GM23248 (cell line): ENCODE measurements at places on chromosomes 3 and 15.

- peak; percentile 62 for DNase-seq
Measured at GRCh38 chr3:170037463-170038433, at the start of gene GPR160. GPR160 (plus strand) TSS chr3:170037995; CDS start chr3:170083973, 45,978 bp downstream.

DNA sequence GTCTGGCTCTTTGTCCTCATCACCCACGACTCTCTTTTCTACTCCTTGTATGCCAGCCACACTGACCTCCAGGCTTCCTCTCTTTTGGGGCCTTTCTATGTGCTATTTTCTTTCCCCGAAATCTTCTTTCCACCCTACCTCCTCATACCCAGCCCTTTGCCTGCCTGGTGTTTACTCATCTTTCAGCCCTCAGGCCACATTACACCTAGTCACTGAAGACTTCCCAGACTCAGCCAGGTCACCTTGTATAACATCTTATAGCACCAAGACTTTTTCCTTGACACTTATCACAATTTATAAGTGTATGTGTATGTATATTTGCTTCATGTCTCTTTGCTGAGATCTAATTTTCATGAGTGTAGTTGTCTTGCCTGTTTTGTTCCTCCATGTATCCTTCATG is 396.4 kb downstream of the NLGN1 start:
- no peak for DNase-seq

- DNase-seq = peak; percentile 27
Measured at GRCh38 chr3:152185891-152186630, 82.7 kb upstream of the MBNL1 start.

GRCh38 chr15:45449916-45450867 is 71.8 kb upstream of the GATM start:
- DNase-seq = no peak

- peak; percentile 35 for DNase-seq
Measured at GRCh38 chr3:37712918-37713817, 148.5 kb upstream of the CTDSPL start.

DNA sequence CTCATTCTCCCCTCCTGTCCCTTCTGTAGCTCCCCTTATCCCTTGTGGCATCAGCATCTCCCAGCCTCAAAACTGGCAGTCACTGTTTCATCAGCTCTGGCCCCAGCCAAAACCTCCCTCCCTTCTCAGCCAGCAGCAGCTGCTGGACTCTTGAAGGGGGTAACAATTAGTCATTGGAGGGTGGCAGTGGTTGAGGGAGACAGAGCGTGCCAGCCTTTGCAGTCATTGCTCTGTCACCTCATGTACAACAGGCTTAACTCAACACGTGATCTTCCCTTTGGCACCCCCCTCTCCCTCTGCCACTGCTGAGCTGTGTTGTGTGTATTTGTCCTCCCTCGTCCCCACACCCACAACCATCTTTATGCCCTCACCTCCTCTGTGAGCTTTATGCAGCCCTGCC is 28.2 kb downstream of the RBP2 start:
- peak; percentile 52 for DNase-seq

GRCh38 chr3:149316437-149316836 is 17.0 kb downstream of the TM4SF18 start:
- DNase-seq = peak; percentile 48

DNA sequence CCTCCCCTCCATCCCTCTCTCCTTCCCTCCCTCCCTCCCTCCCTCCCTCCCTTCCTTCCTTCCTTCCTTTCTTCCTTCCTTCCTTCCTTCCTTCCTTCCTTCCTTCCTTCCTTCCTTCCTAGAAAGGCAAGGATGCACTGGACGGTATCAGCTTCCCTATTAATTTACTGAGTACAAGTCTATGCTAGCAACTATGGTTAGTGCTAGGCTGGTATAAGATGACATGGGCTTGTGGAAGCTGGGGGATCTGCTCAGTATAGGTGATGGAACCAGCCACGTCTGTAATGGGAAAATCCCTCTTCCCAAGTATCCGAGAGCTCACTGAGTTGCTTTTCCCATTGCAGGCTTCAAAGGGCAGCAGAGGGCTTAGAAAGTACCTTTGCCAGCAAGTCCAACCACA is 96.4 kb upstream of the WNT5A start:
- no peak for DNase-seq
